ENCODE measurements at places on chromosomes 7 and 10.

- DNase-seq = no peak
Observed at GRCh38 chr10:75229971-75230370, 5.8 kb downstream of the COMTD1 start.

- DNase-seq = no peak
Observed at GRCh38 chr7:51369746-51370145, 53.1 kb upstream of the COBL start.

DNA sequence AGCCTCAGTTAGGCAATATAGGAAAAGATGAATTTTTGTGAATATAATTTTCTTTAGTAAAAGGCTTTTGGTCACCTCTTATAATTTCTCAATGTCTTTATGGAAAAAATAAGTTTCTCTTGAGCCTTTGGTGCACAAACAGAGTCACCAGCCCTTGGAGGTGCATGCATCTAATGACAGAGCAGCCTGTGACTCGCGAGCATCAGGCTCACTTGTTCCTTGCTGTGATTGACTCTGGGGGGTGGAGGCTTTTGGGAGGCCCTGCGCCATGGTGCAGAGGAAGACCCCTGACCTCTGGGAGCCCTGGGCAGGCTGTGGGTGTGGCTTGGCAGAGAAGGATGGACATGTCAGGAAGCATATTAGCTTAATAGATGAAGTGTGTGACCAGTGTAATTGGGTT is 60.2 kb downstream of the FIGNL1 start:
- DNase-seq = no peak

DNA sequence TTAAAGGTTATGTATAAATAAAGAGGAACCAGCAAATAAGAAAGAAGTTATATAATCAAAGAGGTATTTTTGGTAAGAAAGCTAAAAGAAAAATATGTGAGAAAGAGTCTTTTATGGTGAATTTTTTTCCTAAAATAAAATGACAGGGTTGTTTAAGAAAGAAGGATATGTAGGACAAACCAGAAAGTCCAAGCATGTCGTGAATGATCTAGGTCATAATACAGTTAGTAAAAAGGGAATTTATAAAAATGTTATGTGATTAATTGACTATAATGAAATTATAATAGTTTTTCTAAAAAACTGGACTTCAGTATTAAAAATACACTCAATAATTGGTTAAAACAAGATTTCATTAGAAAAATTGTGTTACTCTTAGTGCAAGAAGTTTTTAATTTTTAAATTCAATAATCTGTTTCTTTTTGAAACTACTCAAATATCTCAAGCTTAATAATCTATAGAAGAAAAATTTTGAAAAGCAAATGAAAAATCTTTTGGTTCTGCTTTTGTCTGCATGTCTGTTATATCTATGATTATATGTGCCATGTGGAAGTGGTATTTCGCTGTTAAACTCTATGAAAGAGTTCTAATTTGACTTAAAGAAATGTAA is 23.3 kb downstream of the AVL9 start:
- DNase-seq = no peak

GRCh38 chr10:90911133-90912051 is 9.5 kb downstream of the ANKRD1 start:
- DNase-seq = peak; percentile 13

Measured in NCI-H2107 (cell line).